Spinal cord (tissue), 10 donors: ENCODE measurements at places on chromosomes 13 and 19. TPM values are rescaled to one million over a fixed set of nuclear protein-coding genes. Genes with fewer than 3 reads are reported as not detected.
A peak's percentile ranks its signal among the peaks of the same experiment; 100 is the strongest.

- peak; percentile 85 for DNase-seq
Observed at GRCh38 chr13:98450539-98451111, 126.3 kb downstream of the STK24 start.

DNA sequence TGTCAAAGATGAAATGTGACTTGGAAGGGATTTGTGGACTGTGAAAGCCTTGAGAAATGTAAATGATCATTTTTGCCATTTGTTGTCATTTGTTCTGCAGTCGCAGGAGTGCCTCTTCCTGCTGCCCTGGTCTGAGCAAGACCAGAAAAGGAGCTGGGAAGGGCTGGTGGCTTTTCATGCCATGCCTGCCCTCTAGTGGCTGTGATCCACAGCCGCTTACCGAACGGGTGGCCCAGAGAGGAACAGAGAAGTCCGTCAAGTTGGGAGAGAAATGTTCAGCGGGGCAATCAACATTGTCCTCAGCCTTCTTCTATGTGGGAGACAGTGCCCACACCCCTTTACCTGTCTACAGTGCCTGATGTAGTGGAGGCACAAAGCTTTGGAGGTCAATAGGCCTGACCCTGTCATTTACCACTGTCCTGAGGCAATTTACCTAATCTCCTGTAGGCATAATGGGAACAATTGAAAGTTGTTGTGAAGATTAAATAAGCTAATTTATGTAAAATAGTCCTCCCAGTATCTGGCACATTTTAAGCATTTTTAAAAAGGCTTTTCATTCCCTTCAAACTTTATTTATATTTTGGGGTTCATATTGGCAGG lies 224.5 kb downstream of the B3GLCT start:
- DNase-seq = peak; percentile 85

GRCh38 chr19:44512326-44513298 lies 12.3 kb upstream of the ZNF180 start:
- no peak for DNase-seq

DNA sequence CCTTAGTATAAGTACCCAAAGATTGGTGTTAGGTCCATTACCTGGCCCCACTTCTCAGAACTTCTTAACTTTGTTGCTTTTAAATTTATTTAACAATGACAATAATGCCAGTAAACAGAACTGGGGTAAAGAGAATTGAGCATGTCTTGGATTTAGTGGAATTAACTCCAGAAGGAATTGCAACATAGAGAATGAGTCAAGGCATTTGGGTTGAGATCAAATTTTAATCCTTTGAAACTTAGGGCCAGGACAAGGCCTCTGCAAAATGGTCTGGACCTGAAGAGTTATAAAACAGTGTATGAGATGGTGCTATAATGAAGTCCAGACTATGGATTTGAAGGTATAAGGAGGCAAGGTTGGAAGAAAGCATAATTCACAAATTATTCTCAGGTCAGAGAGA lies 1030.4 kb downstream of the SLITRK5 start:
- no peak for DNase-seq

DNA sequence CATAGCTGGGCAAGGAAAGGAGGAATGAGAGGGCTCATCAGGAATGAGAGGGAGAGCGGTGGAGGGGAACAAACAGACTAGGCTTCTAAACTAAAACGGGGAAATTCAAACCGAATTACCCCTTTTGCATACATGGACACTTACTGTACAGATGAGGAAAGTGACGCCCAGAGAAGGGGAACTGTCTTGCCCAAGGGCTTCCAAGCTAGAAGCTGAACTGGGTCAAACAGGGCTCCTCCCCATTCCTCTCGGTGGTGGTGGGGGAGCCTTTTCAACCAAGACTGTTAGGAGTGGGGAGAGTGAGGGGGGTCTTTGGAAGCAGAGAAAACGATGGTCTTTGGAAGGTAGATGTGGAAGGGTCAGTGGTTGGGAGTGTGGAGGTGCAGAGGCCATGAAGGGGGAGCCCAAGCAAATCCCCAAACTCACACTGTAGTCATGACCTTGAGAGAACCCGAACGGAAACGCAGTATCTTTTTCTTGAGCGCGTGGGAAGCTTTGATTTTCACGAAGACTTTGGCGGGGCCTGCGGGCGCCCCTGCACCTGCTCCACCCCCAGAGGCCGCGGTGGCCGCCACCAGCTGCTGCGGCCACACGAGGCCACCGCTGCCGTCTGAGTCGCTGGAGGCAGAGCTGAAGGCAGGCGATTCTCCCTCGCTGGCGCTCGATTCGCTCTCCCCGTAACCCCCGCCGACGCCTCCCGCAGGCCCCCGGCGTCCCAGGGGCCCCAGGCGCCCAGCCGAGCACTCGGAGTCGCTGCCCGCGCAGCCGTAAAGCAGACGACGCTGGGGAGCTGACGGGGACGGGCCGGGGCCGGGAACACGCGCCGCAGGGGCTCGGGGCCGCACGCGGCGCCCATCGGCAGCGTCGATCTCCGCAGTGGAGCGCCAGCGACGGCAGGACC lies 12.3 kb upstream of the GNG8 start:
- no peak for DNase-seq

DNA sequence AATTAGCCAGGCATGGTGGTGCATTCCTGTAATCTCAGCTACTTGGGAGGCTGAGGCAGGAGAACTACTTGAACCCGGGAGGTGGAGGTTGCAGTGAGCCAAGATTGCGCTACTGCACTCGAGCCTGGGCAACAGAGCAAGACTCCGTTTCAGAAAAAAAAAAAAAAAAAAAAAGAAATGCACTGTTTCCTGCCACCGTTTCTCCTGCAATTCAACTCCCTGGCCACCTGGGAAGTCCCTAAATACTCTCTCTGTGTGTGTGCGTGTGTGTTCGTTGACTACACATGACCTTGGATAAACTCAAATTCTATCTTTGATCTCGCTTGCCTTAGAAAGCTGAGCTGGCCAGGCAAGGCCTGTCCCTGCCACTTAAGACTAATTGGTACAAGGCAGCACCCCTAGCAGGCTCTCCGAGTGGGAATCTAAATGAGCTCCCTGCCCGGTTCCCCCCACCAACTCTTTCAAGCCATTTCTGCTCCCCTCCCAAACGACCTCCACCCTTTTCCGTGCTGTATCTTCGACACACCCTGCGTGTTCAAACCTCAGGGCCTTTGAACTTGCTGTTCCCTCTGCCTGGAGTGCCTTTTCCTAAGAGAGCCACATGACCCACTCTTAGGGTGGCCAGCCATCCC lies 5.2 kb upstream of the BCAT2 start:
- DNase-seq = no peak

DNA sequence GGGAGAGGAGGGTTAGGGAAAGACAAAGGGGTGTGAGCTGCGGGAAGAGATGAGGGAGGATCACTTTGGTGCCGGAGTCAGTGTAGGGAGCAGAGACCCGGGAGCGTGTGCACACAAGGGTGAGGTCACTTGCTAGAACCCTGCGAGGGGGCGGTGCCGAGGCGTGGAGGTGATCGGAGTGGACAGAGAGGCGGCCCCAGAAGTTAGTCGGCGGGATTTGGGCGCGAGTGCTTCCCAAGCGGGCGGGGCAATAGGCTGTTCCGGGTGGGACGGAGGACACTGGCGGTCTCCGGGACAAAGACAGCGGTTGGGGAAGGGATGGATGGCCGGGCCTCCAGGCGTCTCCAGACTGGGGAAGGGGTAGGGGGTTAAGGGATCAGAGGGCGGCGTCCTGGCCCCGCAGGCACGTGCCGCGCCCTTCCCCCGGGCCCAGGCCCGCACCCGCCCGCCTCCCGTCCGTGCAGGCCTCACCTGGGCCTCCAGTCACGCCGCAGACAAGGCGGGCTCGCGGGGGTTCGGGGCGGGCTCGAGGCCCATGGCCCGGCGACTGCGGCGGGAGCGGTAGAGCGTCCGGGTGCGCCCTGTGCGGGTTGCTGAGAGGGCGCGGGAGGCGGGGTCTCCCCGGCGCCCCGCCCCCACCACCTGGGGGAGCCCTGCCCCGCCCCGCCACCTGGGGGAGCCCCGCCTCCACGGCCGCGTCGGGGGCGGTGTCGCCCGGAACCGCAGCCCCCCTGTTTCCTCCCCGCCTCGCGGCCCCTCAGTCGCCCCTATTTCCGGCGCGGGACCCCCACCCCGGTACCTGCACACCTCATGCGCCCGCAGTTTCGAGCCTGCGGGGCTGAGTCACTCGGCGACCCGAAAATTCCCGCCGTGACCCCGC lies at the start of gene LPAR2:
Gene LPAR2, minus strand, starts transcription at position 600 of the 880 bp plus-strand sequence. CDS start 945 bp downstream, outside the sequence.
- DNase-seq = peak; percentile 93

DNA sequence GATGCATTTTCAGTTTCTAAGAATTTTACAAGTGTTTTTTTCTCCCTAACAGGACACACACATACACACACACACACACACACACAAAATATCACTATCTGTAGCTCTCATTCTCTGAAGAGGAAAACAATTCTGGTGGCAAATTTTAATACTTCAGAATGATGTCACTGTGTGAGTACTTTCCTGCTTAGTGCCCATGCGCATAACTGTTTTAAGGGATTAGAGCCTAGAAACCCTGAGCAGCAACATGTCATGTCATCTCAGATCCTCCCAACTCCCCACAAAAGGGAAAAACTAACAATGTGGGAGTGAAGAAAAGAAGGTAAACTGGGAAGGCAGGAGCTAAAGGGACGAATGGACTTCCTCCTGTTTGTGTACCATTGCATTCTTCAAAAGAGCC lies 401.2 kb downstream of the SPRY2 start:
- no peak for DNase-seq

DNA sequence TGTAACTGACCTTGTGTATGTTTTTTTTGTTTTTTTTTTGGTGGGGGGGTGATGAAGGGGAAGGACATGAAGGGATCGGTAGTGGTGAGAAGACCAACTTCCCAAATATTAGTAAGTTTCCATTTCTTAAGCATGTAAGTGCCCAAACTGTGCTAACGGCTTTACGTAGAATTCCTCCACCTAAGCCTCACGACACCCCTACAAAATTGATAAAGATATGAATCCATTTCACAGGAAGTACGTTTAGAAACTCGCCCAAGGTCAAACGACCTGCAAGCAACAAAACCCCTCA lies 649 bp downstream of the UQCRFS1 start:
- no peak for DNase-seq

- no peak for DNase-seq
Observed at GRCh38 chr13:23391752-23392151, 41.8 kb downstream of the SACS start.

GRCh38 chr13:97390941-97391600 lies 42.9 kb upstream of the RAP2A start:
- DNase-seq = no peak

GRCh38 chr13:114167426-114167825 lies 11.6 kb upstream of the CFAP97D2 start:
- DNase-seq = peak; percentile 49

DNA sequence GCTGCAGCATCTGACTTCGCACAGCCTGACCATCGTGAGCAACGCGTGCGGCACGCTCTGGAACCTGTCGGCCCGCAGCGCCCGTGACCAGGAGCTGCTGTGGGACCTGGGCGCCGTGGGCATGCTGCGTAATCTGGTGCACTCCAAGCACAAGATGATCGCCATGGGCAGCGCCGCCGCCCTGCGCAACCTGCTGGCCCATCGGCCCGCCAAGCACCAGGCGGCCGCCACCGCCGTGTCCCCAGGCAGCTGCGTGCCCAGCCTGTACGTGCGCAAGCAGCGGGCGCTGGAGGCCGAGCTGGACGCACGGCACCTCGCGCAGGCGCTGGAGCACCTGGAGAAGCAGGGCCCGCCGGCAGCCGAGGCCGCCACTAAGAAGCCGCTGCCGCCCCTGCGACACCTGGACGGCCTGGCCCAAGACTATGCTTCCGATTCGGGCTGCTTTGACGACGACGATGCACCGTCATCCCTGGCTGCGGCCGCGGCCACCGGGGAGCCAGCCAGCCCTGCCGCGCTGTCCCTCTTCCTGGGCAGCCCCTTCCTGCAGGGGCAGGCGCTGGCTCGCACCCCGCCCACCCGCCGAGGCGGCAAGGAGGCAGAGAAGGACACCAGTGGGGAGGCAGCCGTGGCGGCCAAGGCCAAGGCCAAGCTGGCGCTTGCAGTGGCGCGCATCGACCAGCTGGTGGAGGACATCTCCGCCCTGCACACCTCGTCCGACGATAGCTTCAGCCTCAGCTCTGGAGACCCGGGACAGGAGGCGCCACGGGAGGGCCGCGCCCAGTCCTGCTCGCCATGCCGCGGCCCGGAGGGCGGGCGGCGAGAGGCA lies 13.6 kb downstream of the C19orf25 start:
- no peak for DNase-seq

DNA sequence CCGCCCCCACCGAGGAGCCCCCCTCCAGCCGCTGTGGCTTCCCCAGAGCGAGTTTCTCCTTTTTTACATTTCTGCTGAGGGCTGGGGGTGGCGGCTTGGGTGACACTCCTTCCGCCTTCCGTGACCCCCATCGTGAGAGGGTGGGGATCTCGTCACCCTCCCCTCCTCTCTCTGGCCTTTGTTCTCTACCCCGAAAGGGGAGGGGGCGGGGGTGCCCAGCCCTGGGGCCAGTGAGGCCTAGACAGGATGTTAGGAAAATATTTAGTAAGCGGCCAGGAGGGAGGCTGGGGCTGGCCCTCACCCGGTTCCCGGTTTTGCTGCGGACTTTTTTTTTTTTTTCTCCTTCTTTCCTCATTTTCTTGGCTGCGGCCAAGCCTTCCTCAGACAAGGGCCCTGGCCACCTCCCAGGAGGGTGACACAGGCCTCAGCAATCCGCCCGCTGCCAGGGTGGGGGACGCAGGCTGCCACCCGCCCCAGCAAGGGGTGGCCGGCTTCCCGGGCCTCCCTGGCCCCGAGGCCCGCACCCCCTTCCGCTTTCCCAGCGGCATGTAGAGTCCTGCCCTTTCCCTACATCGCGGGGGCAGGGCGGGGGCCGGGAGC lies 3.9 kb downstream of the MIDN start:
- peak; percentile 72 for DNase-seq

DNA sequence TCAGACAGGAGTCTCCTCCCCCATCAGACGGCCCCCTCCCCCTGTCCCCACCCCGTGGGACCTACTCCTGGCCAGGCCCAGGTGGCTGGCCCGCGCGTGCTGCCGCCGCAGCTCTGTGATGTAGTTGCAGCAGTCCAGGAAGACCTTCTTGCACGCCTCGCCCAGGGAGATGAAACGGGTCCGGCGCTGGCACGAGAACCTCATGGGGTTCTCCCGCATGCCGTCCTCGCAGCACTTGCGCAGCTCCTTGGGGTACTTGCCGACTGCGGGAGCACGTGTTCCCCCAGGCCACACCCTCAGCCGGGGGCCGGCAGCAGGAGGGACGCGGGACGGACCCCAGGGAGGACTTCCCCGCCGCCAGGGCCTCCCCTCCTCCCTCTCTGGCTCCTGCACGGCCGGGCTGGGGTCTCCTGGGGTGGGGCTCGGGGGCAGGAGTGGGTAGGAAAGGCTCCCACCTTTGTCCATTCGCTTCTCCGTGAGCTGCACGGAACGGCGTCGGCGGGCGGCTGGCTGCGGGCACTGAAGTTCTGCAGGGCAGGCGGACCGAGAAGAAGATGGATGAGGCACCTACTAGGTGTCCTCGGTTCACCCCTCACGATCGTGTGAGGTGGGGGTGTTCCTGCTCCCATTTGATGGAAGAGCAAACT lies 13.3 kb downstream of the C3 start:
- no peak for DNase-seq

DNA sequence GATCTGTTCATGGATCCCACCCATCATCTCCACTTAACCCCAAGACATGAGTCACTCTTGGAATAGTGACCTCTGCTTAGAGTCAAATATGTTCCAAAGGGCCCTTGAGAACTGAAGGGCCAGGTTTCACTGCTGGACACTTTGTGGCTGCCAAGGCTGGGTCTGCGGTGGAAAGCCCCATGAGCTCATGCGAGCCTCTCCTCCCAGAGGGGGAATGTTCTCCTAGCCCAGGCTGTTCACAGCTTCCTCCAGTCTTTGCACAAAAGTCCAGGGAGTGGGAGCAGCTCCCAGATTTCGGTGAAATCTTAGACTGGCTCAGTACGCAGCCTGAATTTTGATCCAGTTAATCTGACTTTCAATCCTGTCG lies 732 bp upstream of the DCLK1 start:
- no peak for DNase-seq

The FUT6 gene
- not detected for total RNA-seq

The GRK1 gene
- total RNA-seq = 0.89 TPM

The ZNF90 gene
- total RNA-seq = 2.8 TPM

The MRPL54 gene
- 33.2 TPM for total RNA-seq

The LINGO3 gene
- 2.9 TPM for total RNA-seq
